Kidney epithelial cell (primary cell): ENCODE measurements at places on chromosomes 16 and 17.

DNA sequence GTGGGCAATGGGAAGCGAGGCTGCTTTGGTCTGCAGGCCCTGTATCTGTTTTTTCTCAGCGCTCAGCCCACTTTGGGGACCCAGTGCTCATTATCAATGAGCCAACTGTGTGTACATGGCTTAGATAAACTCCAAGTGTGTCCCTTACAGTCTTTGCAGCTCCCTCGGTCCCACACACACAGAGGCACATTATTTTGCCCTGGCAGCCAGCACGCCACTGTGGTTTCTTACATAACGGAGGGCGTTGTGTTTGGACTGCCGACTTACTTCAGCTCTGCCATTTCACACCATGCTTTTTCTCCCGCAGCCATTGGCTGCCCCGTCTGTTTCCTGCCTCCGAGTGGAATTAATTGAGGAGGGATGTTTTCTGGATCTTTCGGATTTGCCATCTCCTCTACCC is 56.5 kb upstream of the CLEC18A start:
- no peak for DNase-seq

GRCh38 chr16:20910781-20911321 is 10.3 kb downstream of the LYRM1 start:
- DNase-seq = peak; percentile 84

DNA sequence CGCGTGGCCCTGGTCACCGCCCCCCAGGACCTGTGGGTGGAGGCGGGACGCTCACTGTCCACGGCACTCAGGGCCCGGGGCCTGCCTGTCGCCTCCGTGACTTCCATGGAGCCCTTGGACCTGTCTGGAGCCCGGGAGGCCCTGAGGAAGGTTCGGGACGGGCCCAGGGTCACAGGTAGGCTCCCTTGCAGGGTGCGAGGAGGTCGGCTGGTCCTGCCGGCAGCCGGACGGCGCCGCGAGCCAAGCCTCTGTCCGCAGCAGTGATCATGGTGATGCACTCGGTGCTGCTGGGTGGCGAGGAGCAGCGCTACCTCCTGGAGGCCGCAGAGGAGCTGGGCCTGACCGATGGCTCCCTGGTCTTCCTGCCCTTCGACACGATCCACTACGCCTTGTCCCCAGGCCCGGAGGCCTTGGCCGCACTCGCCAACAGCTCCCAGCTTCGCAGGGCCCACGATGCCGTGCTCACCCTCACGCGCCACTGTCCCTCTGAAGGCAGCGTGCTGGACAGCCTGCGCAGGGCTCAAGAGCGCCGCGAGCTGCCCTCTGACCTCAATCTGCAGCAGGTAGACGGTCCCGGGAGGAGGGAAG is 1.3 kb downstream of the GUCY2D start:
- DNase-seq = no peak

GRCh38 chr16:5447734-5448133 is 350.1 kb upstream of the EEF2KMT start:
- DNase-seq = no peak

- no peak for DNase-seq
Measured at GRCh38 chr17:35291802-35292201, 48.9 kb downstream of the SLFN5 start.

DNA sequence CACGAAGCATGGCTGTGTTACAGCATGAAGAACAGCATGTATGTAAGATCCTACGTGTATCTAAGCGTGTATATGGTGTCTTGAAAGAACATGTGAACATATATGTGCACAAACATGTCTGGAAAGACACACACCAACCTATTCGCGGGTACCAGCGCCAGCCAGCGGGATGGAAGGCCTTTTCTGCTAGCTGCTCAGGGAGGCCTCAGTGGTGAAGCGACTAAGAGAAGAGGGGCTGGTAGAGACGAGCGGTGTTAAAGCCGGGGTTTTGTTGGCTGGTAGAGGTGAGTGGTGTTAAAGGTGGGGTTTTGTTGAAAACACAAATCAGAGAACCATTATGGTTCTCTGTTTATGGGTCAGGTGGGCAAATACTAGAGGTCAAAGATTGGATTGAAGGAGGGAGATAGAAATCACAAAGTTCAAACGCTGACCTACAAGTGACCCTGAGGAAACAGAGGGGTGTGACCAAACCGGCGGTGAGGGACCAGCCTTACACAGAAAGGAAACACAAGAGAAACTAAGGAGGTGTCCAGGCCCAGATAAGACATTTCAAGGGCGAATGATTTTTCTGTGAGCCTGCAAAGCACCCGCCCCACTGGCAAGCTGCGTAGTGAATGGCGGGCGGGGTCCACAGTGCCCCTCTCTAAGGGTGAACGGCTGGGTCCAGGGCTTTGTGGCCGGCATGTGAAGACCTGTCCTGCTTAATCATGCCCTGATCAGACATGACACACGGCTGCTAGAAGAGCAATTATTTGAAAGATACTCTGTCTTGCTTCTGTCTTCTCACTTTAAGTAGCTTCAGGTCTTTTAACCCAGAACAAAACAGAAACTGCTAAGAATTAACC is 8.1 kb downstream of the ZCCHC14 start:
- DNase-seq = no peak

DNA sequence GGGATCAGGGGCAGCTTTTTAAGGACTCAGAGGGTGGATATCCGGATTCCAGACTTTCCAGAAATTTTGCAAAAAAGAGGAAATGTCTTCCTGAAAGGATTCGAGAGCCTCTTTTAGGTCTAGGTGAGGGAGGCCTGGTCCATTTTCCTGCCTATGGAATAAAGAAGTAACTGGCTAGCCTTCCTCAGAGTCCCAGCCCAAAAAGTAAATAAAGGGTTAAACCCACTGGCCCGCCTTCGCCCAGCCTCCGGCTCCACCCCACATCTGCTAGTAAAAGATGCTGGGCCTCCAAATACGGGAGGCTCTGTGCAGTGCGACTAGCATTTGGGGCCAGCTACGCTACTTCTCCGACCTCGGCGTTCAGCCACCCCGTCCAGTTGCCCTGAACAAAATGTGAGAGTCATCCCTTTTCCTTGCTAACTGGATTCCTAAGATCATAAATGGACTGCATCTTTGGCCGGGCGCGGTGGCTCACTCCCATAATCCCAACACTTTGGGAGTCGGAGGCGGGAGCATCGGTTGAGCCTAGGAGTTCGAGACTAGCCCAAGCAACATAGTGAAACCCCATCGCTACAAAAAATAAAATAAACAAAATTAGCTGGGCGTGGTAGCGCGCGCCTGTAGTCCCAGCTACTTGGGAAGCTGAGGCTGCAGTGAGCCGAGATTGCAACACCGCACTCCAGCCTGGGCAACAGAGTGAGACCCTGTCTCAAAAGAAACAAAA is 824 bp upstream of the MPP2 start:
- DNase-seq = no peak

GRCh38 chr17:67362173-67362572 is 4.2 kb downstream of the PSMD12 start:
- DNase-seq = no peak

- no peak for DNase-seq
Measured at GRCh38 chr17:39757176-39757662, 19.5 kb downstream of the GRB7 start.

DNA sequence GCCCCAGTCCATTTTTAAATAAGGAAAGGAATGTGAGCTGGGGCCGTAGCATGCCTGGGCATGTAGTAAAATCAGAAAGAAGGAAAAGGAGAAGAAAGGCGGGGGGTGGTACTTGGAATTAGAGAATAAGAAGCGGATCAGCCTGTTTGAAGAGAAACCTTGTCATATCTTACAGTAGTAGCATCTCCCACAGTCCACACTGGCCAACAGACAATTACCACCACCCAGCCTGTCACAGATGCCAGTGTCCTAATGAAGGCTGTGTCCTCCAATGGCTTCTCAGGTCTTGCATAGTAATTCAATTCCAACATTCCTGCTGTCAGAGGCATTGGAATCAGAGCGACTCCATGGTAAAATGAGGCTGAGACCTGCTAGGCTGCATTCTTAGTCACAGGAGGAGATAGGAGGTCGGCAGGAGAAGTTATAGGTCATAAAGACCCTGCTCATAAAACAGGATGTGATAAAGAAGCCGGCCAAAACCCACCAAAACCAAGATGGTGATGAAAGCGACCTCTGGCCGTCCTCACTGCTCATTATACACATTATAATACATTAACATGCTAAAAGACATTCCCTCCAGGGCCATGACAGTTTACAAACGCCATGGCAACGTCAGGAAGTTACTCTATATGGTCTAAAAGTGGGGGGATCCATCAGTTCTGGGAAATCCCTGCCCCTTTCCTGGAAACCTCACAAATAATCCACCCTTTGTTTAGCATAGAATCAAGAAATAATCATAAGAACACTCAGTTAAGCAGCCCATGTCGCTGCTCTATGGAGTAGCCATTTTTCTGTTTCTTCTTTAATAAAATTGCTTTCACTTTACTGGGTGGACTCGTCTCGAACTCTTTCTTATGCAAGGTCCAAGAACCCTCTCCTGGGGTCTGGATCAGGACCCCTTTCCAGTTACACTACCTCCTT is 9.6 kb upstream of the AKAP10 start:
- DNase-seq = no peak

DNA sequence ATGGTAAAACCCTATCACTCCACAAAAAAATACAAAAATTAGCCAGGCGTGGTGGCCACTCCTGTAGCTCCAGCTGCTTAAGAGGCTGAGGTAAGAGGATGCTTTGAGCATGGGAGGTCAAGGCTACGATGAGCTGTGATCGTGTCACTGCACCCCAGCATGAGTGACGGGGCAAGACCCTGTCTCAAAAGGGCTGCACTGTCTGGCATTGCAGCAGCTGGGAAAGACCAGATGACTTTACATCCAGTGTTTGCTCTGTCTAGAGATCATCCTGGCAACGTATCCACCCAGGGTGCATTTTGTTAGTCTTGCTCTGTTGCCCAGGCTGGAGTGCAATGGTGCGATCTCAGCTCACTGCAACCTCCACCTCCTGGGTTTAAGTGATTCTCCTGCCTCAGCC is 52.0 kb downstream of the MRM3 start:
- no peak for DNase-seq

- no peak for DNase-seq
Measured at GRCh38 chr16:83630979-83631378, 176.8 kb upstream of the HSBP1 start.

DNA sequence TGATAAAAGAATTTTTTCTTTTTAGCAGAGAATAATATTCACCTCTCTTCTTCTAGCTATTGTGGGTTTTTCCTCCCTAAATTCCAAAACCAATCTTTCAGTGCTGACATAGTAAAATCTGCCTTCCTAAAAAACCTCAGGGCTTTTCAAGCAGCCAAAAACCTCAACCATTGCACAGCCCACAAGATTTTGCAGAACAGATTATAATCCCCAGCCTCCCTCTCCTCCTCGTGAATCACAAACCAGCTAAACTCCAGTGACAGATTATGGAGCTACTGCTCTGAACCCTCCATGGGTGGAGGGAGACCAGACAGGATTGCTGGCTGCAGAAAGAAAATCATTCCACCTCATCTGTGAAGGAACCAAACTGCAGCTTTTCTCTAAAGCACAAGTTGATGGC is 341.6 kb downstream of the SOX9 start:
- no peak for DNase-seq

DNA sequence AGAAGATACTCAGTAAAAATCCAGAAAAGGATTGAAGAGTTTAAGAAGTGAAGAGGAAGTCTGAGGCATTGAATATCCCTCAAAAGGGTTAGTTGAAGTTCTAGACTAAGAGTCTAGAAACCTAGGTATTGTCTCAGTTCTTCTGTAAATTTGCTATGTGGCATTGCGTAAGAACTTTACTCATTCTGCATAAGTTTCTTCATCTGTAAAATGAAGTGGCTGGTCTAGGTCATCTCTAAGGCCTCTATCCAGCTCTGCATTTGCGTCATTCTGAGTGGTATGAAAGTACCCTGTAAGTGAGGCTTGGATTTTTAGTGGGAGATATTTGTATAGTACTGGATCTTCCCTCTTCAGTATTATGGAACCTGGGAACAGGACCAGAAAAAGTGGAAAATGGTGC is 130.2 kb downstream of the MYO1D start:
- DNase-seq = no peak
